Stimulated activated CD8-positive, alpha-beta memory T cell treated with anti-CD3 and anti-CD28 coated beads, Interleukin-7, amount 100 ng/mL, for 1 hour (primary cell): ENCODE measurements at places on chromosomes 7 and 10.

- DNase-seq = no peak
Observed at GRCh38 chr7:140262242-140262903, 85.6 kb upstream of the KDM7A start.

GRCh38 chr7:149856583-149856982, 17.2 kb upstream of the ATP6V0E2 start:
- DNase-seq = no peak

DNA sequence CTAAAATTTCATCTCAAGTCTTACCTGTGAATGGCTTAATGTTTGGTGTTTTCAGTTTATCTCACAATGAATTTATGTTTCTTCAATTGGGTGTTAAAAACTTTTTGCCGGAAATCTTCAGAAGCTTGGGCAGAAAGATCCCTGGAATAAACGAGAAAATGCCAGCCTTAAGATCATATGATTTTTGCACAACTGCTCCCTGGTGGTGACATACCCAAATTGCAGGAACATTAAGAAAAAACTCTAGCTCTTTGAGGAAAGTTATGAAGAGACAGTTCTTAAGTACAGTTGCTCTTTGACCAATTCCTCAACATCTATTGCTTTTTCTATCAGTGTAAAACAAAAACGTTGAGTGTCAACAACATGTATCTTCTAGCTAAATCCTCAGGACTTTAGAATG, 48.2 kb upstream of the CREB5 start:
- DNase-seq = no peak

GRCh38 chr10:4024516-4025245, 239.7 kb upstream of the KLF6 start:
- no peak for DNase-seq

DNA sequence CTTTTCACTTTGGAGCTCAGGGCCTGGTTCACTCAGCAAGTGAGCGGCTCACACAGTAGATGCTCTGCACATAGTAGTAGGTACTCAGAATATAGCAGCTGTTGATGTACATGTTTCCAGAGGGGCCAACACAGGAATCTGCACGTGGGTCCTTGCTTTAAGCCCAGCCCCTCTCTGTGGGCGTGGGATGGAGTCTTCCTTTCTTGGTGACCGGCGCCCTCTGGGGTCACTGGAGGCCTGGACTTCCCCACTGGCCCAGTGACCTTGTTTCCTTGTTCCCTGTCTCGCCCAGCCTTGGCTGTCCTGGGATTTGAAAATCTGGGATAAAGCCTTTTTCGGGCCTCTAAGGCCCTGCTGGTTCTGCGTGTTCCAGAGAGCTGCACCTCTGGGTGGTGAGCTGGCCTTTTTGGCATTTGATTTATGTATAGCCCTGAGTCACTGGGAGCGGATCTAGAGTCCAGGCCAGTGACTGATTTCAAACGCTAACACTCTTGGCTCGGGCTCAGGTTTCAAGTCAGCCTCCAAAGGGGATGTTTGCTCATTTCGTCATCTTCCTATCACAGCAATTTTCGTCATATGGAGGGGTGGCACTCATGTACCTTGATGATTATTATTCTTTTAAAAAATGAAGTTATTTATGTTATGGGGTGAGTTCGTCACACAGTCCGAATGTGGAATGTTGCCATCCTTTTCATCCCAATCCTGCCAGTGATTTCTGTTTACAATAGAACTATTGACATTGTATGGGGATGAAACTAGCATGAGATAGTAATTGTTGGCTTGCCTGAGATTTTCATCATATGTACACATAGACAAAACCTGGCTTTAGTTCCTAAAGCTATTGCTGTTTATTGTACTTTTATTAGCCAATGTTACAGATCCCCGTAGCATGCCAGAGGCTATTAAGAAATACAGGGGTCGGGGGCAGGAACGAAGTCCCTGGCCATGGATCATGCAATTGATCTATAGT, 65.5 kb downstream of the CUX1 start:
- no peak for DNase-seq

- DNase-seq = no peak
Observed at GRCh38 chr10:99682032-99682431, 22.7 kb downstream of the ENTPD7 start.

DNA sequence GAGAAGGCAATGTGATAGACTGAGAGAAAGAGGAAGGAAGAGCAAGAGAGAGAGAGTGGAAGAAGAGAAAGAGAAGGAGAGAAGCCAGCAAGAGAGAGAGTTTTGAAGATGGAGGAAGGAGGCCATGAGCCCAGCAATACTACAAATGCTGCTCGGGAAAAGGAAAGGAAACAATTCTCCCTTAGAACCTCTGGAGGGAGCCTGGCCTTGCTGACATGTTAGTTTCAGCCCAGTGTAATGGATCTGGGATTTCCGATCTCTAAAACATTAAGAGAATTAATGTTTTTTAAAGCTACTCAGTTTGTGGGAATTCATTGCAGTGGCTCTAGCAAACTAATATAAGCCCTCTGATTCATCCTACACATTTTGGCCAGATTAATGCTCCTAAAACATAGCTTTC, 206.8 kb upstream of the MTPN start:
- DNase-seq = no peak

GRCh38 chr7:143238289-143238980, 16.6 kb downstream of the TAS2R40 start:
- DNase-seq = no peak

GRCh38 chr10:93071674-93072224, 1.9 kb upstream of the CYP26A1 start:
- no peak for DNase-seq

DNA sequence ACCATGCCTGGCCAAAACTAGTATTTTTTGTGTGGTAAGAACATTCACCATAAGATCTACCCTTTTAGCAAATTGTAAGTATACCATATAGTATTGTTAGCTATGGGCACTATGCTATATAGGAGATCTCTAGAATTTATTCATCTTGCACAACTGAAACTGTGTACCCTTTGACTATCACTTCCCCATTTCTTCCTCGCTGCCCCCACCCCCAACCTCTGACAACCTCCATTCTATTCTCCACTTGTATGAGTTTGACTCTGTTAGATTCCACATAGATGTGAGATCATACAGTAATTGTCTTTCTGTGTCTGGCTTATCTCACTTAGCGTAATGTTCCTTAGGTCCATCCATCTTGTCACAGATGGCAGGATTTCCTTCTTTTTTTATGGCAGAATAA, 3.6 kb downstream of the CASP7 start:
- DNase-seq = no peak

DNA sequence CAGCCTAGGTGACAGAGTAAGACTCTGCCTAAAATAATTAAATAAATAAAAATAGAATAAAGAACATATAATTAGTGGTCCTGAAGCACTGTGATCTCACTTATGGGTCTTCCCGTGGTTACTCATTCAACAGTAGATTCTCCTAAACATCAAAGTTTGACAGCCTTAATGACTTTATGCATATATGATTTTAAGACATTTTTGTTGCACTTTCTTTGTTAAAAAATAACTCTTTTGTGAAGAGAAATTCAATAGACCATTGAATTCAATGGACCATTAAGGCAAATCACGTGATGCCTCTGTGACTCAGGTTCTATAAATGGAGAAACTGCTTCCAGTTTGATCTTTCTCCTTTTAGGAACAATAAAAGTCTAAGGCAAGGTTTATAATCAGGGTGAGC, 59.6 kb downstream of the ATOH7 start:
- no peak for DNase-seq

- no peak for DNase-seq
Observed at GRCh38 chr7:106312906-106313305, 28.1 kb upstream of the NAMPT start.

DNA sequence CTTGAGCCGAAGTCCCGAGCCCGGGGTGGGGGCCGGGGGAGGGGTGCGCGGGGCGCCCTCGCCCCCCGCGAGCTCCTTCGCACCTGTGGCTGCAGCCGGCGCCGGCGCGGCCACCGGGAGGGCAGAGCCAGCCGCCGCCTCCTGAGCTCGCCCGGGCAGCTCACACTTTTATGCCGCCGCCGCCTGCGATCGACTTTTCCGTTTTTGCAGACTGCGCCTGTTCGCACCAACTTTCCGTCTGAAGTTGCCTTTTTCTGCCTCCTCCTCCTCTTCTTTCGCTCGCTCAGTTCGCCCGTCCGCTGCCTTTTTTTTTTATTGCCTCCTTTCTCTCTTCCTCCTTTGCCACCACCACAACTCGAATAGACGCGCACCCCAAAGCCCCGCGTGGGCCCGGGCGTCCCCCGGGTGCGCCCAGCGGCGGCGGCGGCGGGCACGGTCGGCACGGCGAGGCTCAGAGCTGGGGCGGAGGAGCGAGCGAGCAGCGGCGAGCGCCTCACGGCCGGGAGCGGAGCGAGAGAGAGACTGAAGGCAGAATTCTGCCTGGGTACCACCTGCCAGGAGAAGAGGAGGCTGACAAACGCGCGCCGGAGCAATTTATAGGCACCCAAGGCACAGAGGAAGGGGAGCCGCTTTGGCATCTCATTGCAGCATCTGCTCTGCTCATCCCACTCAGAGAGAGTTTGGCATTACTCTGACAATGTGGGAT, at the start of gene C1QL3:
C1QL3 (minus strand) TSS at position 569 of the 706 bp plus-strand sequence. CDS start 814 bp downstream, outside the sequence.
- no peak for DNase-seq

DNA sequence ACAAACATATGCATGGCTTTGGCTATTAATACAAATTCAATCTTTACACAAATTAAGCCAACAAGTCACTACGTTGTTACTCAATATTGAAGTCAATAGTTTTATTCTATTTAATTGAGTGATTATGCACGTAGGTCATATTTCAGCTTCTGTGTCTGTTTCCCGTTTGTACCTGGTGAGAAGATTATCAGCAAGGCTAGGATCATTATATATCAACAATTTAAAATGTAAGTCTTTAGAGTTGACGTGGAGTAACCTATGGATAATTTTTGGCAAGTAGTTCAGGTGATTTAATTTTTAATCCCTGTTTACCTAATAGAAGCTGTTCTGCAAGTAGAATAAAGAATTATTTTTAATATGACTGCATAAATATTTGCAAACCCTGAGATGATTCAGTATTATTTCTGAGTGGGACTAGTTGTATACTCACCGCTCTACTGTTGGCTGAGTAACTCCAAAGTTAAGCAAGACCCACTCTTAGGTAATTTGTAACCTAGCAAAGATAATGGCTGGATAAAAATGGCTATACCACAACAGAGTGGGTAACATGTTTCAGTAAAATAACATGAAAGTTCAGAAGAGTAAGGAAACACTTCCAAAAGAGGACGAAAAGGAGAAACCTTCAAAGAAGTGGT, 161.0 kb downstream of the HGF start:
- no peak for DNase-seq

GRCh38 chr10:79129361-79129997, 60.7 kb downstream of the ZMIZ1 start:
- no peak for DNase-seq

DNA sequence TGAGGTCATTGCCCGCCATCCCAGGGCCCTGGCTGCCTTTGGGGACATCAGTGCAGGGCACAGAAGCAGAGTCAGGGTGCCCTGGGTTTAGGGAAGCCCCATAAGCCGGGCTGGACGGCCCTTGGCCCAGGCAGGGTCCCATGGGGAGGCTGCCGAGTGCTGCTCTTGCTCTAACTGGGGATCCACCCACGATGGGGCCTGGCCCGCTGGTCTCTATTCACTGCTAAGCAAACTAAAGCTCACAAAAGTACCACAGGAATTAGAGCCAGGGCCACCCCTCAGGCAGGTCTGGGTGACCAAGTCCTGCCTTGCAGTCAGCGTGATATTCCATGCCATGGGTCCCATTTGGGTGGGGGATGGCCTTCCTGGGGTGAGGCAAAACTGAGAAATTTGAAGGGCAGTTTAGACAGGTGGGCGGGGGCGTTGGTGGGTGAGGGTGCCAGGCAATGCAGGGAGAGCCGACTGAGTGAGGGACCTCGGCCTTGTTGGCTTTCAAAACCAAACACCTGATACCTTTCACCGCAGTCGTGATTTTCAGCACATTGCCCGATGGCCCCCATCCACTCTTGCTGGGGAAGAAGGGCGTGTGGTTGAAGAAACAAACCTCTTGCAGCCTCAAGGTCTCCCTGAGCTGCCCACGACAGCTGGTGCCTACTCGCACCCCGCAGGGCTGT, 92.8 kb upstream of the PPIF start:
- no peak for DNase-seq

GRCh38 chr7:7157887-7158271, 24.5 kb upstream of the C1GALT1 start:
- DNase-seq = no peak

GRCh38 chr10:128411643-128412042, 285.4 kb upstream of the MKI67 start:
- no peak for DNase-seq

DNA sequence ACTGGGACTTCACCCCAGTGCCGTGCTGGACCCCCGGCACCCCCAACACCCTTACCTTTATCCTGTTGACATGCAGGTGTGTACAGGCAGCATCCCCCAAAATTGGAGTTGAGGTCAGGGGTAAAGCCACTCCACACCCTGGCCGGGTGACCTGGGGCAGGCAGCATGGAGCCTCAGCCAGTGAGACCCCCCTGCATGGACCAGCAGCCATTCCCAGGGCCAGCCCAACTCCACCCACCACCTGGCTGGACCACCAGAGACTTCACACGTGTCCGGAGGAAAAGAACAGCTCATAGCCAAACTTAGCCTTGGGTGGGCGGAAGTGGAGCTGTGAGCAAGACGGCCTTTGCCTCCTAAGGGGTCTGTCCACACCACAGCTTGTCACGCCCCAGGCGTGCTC, 413.0 kb upstream of the FOXK1 start:
- DNase-seq = no peak

- DNase-seq = no peak
Observed at GRCh38 chr10:3786295-3787015, 1.4 kb upstream of the KLF6 start.

GRCh38 chr10:58951746-58952145, 224.7 kb upstream of the PHYHIPL start:
- DNase-seq = no peak

DNA sequence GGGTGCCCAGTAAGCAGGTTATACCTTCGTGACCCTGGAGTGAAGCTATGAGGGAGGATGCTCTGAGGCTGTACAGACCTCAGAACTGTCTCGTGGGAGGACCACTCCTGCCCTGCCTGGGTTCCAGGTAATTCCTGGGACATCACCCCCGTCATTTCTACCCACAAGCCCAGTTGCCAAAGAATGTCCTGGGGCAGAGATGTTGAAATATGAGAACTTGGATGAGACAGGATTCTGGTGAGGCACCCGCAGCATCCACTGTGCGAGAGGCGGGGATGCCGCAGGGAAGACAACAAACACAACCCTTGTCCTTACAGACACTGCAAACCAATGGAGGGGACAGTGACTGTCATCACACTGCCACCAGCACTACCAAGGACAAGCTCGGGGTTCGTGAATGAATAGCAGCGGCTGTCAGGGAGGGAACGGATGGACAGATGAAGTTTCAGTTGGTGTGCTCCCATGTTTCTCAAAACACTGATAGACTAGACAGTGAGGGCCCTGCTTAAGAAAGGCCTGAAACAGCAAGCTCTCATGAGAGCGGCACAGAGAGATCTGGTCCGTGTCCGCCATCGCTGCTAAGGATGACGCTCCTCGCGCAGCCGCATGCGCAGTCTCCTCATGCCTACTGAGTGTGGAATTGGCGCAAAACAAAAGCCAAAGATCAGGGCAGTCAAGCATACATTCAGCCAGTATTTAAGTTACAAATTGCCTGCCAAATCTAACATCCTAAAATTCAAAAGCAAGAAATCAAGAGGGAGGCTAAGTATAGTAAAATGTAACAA, 82.0 kb upstream of the RHEB start:
- DNase-seq = no peak

GRCh38 chr10:34297541-34298345, 517.4 kb downstream of the PARD3 start:
- no peak for DNase-seq

- no peak for DNase-seq
Observed at GRCh38 chr7:30347226-30348082, 63.1 kb downstream of the ZNRF2 start.
